ENCODE measurements at places on chromosomes 16 and 17.

GRCh38 chr16:57609541-57610401 lies 18.7 kb upstream of the ADGRG1 start:
- DNase-seq: no peak

DNA sequence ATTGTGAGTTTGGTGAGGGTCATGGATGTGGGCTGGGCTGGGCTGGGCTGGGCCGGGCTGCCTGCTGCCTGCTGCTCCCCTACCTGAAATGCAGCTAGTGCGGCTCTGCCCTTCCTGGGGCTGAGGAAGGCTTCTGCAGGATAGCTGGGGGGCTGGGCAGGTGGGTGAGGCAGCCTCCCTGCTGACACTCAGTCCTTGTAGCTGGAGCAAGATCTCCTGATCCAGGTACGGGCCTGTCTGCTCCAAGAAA lies 4.7 kb downstream of the RPL13 start:
- no peak for DNase-seq

DNA sequence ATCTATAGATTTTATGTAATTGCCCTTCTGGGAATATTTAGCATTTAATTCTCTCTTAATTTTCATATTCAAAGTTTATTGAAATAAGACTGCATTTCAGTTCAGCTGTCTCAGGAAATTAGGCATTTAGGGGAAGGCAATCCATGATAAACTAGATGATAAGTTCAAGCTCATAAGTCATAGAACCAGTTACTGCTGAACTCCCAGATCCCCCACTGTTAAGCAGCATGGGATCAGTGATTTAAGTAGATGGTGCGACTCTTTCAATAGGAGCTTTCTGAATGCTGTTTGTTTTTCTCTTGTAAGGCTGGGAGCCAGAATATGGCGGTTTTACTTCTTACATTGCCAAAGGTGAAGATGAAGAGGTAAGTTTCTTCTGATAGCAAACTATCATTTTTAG lies 23.8 kb downstream of the OGFOD1 start:
- DNase-seq: no peak

GRCh38 chr16:47873434-47873833 lies 282.4 kb downstream of the ABCC12 start:
- no peak for DNase-seq

DNA sequence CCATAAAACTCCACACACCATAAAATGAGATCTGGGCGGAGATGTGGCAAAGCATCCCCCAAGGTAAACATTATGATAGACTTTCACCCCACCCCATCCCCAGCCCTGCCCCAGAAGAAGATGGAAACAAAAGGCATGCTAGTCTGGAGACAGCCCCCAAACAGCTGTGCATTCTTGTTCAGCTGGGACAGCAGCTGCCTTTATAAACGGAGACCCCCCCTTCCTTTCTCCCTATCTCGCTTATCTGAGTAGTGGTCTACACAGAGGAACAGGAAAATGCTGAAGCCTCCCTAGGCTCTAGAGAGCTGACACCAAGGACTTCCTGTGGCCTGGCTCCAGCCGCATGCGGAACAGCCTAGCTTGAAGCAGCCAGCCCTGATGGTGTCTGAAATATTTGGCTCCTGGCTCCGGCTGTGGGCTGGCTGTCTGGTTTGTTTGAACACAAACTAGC lies 190.3 kb upstream of the ANKFN1 start:
- DNase-seq: no peak

- no peak for DNase-seq
Measured at GRCh38 chr16:19589771-19590302, 34.3 kb downstream of the VPS35L start.

DNA sequence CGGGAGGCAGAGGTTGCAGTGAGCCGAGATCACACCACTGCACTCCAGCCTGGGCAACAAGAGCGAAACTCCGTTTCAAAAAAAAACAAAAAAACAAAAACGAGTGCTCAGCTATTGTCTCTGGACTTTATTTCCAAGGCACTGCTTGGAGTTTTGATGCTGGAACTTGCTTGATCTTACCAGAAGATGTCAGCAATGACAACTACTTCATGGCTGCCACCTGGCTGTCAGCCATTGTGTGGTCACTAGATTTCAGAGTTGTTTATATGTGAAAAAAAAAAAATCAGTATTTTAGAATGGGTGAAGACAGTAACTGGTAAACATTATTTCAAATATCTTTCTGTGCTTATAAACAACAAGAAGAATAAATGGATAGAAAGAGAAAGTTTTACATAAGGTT lies 26.3 kb upstream of the OR4D1 start:
- DNase-seq: no peak

- no peak for DNase-seq
Measured at GRCh38 chr17:52995147-52995546, 827.6 kb upstream of the KIF2B start.

DNA sequence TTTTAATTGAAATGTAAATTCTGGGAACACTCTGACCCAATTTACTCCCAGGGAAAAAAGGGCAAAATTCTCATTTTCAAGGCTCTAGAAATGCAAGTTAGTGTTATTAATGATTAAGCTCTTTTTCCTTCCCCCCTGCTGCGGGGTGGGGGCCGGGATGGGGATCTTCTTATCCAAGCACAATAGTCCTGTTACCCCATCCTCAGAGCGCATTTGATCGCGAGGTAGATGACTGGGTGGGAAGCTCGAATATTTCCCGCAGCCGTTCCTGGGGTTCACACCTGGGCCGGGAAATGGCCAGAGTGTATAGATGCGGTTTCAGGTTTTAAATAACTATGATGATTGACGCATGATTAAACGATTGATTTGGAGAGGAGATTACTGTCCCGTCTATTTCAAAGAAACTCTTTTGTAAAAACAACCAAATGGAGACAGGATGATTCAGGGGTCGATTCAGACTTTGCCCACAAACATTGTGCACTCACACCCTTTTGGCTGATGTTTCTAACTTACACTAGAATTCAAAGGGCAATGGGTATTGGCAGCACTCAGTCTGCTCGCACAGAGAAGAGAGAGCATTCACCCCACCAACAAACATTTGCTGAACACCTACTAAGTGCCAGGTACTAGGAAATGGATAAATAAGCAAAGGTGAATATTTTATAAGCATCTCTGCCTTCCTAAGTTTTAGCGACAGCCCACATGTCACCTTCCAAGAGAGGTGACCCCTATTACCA lies 55.0 kb downstream of the SALL1 start:
- DNase-seq: no peak

GRCh38 chr17:40443196-40443987 lies at the start of gene IGFBP4:
TSS of gene IGFBP4 (plus strand) at chr17:40443450. CDS start at chr17:40443736, 286 bp downstream.
- no peak for DNase-seq

GRCh38 chr17:44230140-44230539 lies 10.7 kb upstream of the UBTF start:
- DNase-seq: no peak

GRCh38 chr17:80372922-80373570 lies 41.9 kb upstream of the ENDOV start:
- DNase-seq: no peak

DNA sequence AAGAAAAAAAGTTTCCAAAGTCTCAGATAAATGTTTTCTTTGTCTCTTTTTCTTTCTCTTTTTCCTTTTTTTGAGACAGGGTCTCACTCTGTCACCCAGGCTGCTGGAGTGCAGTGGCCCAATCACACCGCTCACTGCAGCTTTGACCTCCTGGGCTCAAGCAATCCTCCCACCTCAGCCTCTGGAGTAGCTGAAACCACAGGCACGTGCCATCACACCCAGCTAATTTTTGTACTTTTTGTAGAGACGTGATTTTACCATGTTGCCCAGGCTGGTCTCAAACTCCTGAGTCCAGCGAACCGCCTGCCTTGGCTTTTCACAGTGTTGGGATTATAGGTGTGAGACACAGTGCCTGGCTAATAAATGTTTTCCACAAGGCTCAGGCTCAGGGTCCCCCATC lies 53.3 kb upstream of the KSR1 start:
- DNase-seq: no peak

DNA sequence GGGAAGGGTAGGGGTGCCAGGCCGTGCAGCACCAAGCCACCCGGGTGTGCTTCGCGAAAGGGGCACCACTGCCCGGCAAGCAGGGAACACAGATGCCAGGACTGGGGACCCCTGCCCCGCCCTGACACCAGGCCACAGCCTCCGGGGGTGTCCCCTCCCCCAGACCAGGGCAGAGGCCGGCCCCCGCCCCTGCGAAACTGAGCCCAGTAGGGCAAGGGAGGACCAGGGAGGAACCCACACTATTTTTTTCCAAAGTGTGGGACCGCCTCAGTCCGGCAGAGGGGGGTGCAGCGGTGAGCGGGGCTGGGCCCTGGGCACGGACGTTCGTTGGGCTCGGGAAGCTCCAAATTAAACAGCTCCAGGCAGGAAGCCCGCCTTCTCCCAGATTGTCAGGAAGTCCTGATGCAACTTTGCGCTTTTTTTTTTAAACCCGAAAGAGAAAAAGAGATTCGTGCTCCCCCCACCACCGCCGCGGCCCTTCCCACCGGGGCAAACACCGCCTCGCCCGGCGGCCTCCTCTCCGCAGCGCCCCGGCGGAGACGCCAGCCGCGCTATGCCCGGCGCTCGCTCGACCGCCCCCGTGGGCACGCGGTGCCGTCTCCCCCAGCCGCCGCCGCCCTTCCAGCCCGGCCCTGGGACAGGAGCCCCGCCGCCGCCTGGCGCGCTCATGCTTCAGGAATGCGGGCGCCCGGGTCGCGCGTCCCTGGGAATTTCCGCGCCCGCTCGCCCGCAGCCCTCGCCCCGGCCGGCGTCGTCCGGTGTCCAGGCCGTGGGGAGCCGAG lies 755 bp downstream of the PIEZO1 start:
- DNase-seq: no peak

DNA sequence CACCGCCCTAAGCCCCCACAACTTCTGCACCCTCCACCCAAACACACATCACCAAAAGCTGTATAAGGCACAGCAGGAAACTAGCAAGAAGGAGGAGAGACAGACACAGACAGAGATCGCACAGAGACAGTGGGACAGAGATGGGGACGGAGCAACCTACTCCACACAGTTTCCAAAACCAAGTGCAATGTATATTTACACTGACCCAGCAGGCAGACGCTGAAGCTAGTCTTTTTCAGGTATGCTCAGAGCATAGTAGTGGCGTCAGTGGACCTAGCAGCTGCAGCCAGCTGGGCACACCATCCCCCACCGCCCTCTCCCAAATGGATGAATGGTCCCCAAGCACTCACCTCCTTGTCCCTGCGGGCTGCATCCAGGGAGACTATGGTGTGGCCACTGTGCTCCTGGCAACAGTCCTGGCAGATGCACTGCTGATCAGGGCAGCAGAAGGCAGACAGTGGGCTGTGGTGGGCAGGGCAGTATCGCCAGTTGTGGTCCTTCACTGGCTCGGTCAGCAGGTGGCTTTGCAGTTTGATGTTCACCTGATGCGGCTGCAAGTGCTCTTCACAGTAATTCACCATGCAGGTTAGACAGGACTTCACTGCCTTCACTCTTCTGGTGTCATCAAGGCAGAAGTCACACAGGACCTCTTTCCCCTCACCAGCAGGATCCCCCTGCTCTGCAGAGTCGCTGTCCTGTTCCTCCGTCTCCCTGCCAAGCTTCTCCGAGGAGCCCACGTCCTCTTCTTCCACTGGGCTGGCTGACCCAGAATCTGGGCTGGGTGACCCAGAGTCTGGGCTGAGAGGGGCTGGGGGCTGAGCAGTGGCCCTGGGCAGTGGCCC lies 31.5 kb upstream of the FBXW10B start:
- DNase-seq: no peak

GRCh38 chr16:180101-180675 lies at the start of gene HBQ1:
TSS of gene HBQ1 (plus strand) at chr16:180459. CDS start at chr16:180487, 28 bp downstream.
- DNase-seq: no peak

- DNase-seq: no peak
Measured at GRCh38 chr17:73343168-73343634, 31.4 kb upstream of the CDC42EP4 start.

DNA sequence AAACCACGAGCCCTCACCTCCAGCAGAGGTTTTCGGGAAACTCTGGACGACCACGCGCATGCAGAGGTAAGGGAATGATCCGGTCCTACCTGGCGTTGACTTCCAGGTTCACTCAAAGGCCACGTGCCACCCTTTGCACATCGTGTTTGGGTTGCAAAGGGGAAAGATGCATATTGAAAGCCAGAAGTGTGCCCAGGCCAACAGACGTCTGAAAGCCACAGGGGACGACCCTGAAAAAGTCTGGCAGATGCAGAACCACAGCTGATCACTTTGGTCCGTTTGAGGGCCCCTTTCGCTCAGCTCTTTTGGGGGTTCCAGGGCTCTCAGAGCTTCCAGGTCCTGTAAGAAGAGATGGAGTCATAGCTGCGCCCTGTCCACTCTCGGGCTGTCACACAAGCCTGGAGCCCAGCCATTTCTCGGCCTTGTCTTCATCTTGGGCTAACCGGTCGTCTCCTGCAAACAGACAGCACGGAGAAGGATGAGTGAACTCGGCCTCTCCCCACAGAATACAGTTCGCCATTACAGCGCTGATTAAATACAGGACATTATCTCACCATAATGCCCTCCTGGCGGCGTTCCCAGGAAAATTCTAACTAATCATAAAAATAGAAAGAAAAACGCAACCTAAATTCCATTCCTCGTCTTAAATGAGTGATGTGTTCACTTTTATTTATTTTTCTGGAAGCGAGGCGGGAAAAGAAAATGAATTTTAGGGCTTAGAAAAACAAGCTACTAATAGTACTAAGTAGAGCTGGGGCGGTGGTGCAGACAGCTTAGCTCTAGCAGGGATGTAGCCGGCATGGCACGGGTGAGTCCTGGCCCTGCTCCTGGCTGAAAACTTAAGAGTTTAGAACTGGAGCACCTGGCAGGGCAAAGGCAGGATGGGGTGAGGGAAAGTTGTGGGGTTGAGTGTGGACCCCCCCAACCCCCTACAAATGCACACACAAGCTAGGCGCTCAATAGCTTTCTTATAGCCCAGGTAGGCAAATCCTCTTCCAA lies 45.5 kb upstream of the ZFHX3 start:
- DNase-seq: no peak

GRCh38 chr16:29819506-29819905 lies 756 bp upstream of the MVP start:
- no peak for DNase-seq

GRCh38 chr16:14652726-14653125 lies 20.0 kb downstream of the BFAR start:
- DNase-seq: no peak

DNA sequence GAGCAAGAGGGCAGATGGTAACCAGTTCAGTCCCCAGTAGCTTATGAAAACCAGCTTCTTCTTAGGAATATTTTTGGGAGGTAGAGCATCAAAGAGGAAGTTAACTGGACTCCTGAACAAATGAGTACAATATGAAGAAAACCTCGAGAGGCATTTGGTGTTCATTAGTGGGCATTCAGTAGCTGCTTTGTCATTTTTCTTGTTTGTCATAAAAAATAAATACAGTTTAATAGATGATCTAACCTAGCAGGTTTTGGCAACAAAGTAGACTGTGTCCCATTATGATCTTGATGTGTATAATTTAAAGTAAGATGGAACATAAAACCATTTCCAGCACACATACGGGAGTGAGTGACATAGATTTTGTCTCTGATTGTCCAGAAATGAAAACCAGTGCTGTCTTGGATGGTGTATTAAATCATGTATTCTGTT lies 173.1 kb downstream of the HS3ST3A1 start:
- DNase-seq: no peak

DNA sequence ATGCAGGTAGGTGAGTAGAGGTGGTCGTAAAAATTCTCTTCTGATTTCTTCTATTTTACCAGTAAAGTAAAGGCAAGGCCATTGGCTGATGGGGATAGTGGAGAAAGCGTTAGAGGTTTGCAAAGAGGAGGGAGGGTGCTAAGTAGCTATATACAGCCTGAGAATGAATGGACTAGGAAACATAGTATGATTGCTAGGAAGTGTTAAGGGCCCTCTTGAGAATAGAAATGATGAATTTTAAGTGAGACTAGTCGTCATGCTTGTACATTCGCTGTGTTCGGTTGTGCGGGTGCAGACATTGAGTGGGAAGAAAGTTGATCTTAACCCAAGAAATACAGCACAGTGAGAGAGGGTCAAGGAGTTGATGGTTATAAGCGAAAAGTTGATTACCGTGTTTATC lies 7.2 kb upstream of the HS3ST2 start:
- DNase-seq: no peak

GRCh38 chr17:27218719-27219488 lies 75.0 kb upstream of the WSB1 start:
- no peak for DNase-seq

Data from cortex of kidney (tissue), 1 donor.